ENCODE measurements at places on chromosomes 12 and 14. TPM values are rescaled to one million over a fixed set of nuclear protein-coding genes. Genes with fewer than 3 reads are reported as not detected.

DNA sequence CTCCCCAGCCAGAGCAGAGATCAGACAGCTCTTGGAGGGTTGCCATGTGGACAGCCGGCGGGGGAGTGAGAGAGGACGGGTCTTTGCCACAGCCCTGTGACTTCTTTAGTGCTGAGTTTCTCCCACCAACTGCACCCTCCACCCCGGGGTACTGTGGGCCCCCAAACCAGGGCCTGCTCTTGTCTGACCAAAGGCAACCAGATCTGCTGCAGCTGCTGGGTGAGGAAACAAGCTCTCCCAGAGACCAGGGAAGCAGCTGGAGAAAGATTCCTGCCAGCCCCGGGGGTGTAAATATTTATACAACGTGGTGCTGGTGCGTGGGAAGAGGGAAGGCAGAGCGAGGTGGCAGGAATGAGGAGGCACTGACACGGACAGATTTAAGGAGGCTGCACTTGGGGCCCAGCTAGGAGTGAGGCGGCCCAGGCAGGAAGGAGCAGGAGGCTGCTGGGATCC is 14.3 kb upstream of the ZFP36L1 start:
- DNase-seq: no peak

DNA sequence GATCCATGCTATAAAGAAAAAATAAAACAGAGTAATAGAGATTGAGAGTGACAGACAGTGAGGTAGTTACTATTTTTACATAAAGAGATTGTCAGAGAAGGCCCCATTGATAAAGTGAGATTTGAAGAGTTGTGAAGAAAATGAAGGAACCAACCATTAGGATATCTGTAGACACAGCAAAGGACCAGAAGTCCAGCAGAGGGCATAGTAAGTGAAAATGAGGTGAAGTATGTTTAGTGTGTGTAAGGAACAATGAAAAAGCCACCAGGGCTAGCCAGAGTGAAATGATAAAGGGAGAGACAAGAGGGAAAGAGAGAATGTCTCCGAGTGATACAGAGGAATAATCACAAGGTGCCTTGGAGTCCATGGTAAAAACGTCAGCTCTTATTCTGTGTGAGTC is 411.0 kb downstream of the NELL2 start:
- DNase-seq: no peak

The LAG3 gene
- 0.31 TPM for total RNA-seq

The ADAM20 gene
- not detected for total RNA-seq

GRCh38 chr12:110203546-110203945 is 77.5 kb upstream of the ATP2A2 start:
- DNase-seq: no peak
